ENCODE measurements at places on chromosomes 6 and 20. TPM values are rescaled to one million over a fixed set of nuclear protein-coding genes. Genes with fewer than 3 reads are reported as not detected.

The TGM3 gene
- total RNA-seq: not detected

DNA sequence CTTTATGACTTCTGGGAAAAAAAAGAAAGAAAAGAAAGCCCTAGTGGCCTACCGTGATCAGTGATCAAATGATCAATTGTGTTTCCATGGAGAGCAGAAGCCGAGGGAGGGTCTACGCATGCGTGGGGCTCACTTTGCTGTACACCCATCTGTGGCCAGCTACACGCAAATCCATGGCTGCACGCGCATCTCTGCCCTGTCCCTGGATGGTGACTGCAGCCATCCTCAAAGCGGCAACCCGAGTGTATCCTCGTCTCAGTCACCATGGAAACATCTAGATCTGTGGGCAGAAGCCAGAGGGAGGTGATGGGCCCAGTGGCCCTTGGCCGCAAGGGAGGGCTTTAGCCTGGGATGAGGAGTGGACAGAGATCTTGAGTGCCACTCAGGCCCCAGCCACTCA, 785 bp upstream of the ULBP3 start:
- DNase-seq: no peak

The EPHA7 gene
- 5.6 TPM for total RNA-seq

DNA sequence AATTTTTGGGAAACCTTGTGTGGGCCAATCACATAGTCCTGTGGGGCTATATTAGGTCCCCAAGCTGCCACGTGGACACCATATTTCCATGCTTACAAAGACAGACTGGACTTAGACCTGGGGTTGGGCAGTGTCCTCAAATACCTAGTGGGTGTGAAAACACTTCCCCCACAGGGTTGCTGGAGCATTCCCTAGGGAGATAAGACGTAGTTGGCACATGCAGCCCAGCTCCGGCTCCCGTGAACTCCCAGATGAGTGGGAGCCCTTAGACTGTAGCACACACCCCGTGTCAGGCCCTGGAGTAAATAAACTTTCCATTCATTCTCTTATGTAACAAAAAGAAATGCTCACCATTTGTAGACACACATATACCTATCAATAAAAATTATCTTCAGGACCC, 14.2 kb downstream of the KCNG1 start:
- DNase-seq: no peak

- no peak for DNase-seq
These were observed 18.5 kb upstream of the TUBB2A start for GRCh38 chr6:3175715-3176402.

- no peak for DNase-seq
These were observed 86.0 kb upstream of the BHLHE23 start for GRCh38 chr20:63092660-63093215.

DNA sequence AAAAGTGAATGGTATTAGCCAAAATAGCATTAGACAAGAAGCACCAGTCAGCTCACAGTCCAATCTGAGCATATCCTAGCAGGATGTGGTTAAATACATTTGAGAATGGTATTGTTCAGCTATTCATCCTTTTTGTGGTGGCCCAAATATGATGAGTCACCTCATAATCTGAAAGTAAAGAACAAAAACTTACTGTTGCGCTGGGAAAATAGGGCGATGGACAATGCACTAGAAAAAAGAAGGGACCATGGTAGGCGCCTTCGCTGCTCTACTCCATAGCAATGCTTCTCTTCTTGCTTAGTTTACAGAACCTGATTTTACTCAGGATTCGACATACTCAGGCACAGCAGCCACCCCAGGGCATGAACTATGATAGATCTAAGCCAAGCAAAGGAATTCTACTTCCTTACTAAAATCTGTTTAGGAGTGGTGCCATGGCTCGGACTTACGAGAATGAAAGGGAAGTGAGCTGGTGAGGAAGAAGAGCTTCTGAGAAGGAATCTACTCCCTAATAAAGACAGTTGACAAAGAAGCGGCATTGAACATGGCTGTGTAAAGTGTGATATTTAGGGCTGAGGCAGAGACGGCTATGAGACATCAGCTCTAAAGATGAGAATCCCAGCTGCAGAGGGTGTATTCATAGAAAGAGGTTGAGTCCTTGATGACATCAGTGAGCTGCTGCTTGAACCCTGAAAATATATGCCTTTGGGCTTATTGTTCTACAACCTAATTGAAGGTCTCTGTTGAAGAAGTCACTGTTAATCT, 16.6 kb upstream of the FBXO9 start:
- peak; percentile 85 for DNase-seq

The SCRT2 gene
- not detected for total RNA-seq

DNA sequence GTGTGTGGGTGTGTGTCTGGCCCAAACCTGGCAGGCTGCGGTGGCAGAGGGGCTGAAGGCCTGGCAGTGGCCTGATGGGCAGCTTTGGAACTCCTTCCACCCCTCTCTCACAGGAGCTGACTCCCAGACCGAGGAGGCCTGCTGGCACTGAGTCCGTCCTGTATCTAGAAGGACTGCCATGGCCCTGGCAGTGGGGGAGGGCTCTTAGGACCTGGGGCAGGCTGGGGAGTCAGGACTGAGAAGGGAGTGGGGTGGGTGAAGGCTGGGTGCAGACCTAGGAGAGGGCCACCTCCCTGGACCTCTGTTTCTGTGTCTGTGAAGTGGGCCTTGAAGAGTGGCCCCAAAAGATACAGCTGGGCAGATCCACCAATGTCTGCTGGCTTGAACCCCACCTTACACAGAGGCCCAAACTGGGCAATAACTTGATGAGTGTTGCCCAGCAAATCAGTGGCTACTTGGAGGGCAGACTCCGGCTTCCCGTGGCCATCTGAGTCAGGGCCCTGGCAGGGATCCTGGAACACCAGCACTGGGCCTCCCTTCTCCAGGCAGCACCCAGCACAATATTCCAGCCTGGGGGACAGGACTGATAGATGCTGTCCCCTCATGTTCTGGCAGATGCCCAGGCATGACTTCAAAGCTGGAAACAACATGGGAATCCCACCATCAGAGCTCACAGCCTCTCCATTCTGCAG, 46.7 kb upstream of the BLCAP start:
- no peak for DNase-seq

DNA sequence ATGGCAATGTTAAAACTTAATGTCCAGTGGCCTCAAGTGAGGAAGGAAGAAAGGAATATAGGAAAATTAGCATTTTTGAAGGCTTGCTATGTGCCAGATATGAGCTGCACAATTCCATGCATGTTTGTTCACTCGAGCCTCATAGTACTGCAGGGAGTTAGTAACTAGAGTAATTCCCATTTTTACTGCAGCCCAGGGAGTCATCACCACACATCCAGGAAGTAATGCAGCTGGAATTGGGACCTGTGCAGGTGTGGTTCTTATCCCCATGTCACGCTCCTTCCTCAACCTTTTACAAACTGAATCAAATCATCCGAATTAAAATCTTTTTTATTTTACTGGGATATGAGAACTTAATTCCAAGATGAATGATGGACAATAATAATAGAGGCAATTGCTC, 149.5 kb upstream of the MAFB start:
- no peak for DNase-seq

The LIME1 gene
- 0.27 TPM for total RNA-seq

- no peak for DNase-seq
These were observed 3.5 kb upstream of the GRM4 start for GRCh38 chr6:34149452-34149810.

- DNase-seq: no peak
These were observed 28.3 kb downstream of the NSFL1C start for GRCh38 chr20:1438361-1438760.

The SPINT3 gene
- not detected for total RNA-seq

- no peak for DNase-seq
These were observed 208.9 kb upstream of the SNX9 start for GRCh38 chr6:157614026-157614568.

- no peak for DNase-seq
These were observed 17.9 kb downstream of the AHI1 start for GRCh38 chr6:135479601-135480000.

The C20orf202 gene
- total RNA-seq: not detected

The TPX2 gene
- 111 TPM for total RNA-seq

GRCh38 chr6:161890133-161890831, 616.4 kb upstream of the AGPAT4 start:
- DNase-seq: no peak

The C20orf204 gene
- total RNA-seq: not detected

- no peak for DNase-seq
These were observed 1.3 kb upstream of the HLA-B start for GRCh38 chr6:31358302-31358701.

The CST5 gene
- not detected for total RNA-seq

- no peak for DNase-seq
These were observed 585.7 kb upstream of the MARCKS start for GRCh38 chr6:113271437-113271836.

DNA sequence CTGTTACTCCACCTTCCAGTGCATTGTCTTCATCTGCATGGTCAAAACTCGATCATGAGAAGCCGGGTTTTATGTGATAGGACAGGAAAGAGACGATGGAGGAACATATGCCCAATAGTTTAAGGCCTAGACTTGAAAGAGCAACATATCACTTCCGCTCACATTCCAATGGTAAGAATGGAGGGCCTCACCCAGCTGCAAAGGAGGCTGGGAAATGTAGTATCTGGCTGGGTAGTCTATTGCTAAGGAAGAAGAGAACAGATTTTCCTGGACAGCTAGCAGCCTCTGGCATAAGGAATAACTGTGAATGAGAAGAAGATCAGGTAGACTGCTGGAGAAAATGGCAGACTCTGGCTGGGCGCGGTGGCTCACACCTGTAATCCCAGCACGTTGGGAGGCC, 19.2 kb downstream of the FITM2 start:
- no peak for DNase-seq
